ENCODE measurements at places on chromosomes 6 and 20. TPM values are rescaled to one million over a fixed set of nuclear protein-coding genes. Genes with fewer than 3 reads are reported as not detected.

- no peak for DNase-seq
Measured at GRCh38 chr6:119612911-119613381, 263.4 kb upstream of the MAN1A1 start.

- no peak for DNase-seq
Measured at GRCh38 chr6:2166717-2167116, 78.7 kb downstream of the GMDS start.

GRCh38 chr20:61935926-61936700, 129.6 kb downstream of the TAF4 start:
- no peak for DNase-seq

GRCh38 chr6:52310932-52311331, 26.4 kb upstream of the MCM3 start:
- DNase-seq: no peak

- no peak for DNase-seq
Measured at GRCh38 chr6:4256969-4257368, 121.6 kb upstream of the ECI2 start.

GRCh38 chr6:31903957-31904356, 2.1 kb upstream of the ZBTB12 start:
- no peak for DNase-seq

DNA sequence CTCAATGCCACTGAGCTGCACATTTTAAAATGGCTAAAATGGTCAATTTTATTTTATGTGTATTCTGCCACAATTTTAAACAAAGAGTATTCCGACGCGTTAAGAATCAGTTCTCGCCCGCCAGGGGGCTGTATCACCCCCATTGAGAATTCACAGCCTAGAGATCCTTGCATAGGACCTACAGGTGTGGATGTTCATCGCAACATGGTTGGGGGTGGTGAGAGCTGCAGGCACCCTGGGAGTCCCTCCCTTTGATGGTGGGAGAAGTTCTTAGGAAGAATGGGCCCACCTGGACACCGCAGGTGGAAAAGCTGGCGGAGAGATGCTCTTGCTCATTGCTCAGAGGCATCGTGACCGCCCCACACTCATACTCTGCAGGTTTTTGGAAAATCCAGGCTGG, 63.5 kb downstream of the SLC2A10 start:
- DNase-seq: no peak

The ECT2L gene
- not detected for total RNA-seq

The EDN1 gene
- 24.7 TPM for total RNA-seq

The REM1 gene
- not detected for total RNA-seq

The SLC32A1 gene
- not detected for total RNA-seq

The KIF25 gene
- total RNA-seq: not detected

The SEMG1 gene
- total RNA-seq: 0.21 TPM

Data from Calu3 (cell line).